ENCODE measurements at places on chromosomes 16 and 17.
A peak's percentile ranks its signal among the peaks of the same experiment; 100 is the strongest.

DNA sequence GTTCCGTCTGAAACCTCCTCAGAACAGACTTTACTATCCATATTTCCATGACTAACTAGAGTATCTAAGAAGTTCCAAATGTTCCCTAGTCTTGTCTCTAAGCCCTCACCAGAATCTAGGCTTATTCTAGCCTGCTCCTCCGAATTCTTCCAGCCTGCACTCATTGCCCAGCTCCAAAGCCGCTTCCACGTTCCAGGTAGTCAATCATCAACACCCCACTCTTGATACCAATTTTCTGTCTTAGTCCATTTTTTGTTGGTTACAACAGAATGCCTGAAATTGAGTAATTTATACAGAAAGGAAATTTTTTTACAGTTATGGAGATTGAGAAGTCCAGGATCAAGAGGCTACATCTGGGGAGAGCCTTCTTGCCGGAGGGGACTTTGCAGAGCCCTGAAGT lies 21.1 kb downstream of the SLC38A8 start:
- no peak for DNase-seq

DNA sequence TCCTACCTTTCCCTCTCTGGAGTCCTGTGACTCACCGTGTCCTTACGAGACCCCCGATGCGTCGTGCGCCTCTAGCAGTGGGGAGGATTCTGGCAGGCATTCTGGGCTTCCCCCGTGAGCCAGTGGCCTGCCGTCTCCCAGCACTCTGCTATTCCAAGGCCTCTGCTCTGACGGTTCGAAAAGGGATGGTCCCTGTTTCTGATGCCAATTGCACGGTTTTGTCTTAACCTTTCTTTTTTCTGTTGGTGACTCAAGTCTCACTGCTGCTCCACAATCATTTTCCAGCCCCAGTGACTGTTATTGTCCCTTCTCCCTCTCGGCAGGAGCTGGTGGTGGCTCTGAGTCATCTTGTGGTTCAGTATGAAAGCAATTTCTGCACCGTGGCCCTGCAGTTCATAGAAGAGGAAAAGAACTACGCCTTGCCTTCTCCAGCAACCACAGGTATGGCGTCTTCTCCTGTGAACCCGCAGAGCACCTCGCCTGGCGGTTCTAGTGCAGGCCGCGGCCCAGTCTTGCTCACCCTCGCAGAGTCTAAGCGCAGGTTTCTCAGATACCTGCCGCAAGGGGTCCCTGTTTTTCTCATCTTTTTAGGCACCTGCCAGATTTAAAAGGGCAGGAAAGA lies 100.1 kb upstream of the CHMP6 start:
- peak; percentile 69 for DNase-seq

- no peak for DNase-seq
Measured at GRCh38 chr16:87347932-87348615, 30.9 kb upstream of the C16orf95 start.

DNA sequence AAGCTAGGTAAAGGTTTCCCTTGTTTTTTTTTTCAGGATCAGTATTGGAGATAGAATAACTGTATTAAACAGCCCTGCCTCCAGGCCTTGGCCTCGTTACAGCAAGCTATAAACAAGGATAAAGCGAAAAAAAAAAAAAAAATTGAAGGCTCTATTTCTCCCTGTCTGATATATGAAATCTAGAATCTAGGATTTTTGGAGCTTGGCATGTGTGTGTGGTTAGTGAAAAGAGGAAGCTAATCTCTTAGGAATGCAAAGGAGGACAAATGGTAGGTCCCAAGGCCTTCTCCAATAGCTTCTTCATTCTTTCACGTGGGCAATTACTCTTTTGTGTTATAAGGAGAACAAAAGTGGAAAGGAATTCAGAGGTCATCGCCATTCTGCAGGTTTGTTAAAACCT lies 470.3 kb downstream of the TMEM114 start:
- no peak for DNase-seq

DNA sequence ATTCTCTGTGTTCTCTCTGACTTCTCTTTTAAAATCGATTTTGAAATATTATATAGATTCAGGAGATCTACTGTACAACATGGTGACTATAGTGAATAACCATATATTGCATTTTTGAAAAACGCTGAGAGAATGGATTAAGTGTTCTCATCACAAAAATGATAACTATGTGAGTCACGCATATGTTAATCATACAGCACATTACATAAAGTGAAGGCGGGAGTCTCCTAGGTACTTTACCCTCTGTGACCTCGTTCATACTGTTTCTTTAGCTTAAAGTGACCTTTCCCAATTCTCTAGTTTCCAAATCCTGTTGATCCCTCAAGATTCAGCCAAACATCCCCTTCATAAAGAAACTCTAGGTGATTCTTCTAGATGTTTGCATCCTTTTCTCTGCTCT lies 3.1 kb upstream of the KRTAP3-2 start:
- DNase-seq, result no peak

DNA sequence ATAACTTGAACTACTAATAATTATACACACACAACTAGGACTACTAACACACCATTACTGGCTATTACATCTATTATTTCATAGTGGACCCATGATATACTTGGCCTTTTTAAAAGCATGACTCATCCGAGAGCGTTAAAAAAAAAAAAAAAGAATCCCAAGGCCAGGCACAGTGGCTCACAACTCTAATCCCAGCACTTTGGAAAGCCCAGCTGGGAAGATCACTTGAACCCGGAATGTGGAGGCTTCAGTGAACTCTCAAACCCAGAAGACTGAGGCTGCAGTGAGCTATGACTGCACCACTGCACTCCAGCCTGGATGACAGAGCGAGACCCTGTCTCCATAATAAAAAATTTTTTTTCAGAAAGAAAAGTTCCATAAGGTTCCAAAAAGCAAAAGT lies 3.1 kb downstream of the GLG1 start:
- no peak for DNase-seq

GRCh38 chr17:63838631-63839171 lies 3.8 kb downstream of the SMARCD2 start:
- DNase-seq, result no peak

GRCh38 chr16:54444851-54445458 lies 158.4 kb upstream of the IRX3 start:
- DNase-seq, result no peak
